ENCODE measurements at places on chromosomes 4 and X.
A peak's percentile ranks its signal among the peaks of the same experiment; 100 is the strongest.

- DNase-seq: no peak
Measured at GRCh38 chr4:41538017-41538733, at the start of gene LIMCH1. Gene LIMCH1, plus strand, starts transcription at chr4:41538157. Its CDS starts 67,839 bp downstream, at chr4:41605996.

- peak; percentile 31 for DNase-seq
Measured at GRCh38 chr4:53461244-53461643, 83.8 kb downstream of the FIP1L1 start.

GRCh38 chr4:54233277-54233696 lies 4.2 kb downstream of the PDGFRA start:
- DNase-seq: peak; percentile 87

GRCh38 chrX:65744965-65745364 lies 77.5 kb downstream of the MSN start:
- DNase-seq: no peak

- DNase-seq: no peak
Measured at GRCh38 chr4:168759321-168759720, 250.7 kb downstream of the CBR4 start.

- no peak for DNase-seq
Measured at GRCh38 chr4:38659346-38659745, 4.7 kb upstream of the KLF3 start.

GRCh38 chrX:24448762-24449250 lies 16.3 kb upstream of the PDK3 start:
- DNase-seq: peak; percentile 65

- DNase-seq: peak; percentile 30
Measured at GRCh38 chr4:72525938-72526337, 43.1 kb downstream of the ADAMTS3 start.

- DNase-seq: peak; percentile 11
Measured at GRCh38 chr4:53365121-53365485, 758 bp downstream of the SCFD2 start.

DNA sequence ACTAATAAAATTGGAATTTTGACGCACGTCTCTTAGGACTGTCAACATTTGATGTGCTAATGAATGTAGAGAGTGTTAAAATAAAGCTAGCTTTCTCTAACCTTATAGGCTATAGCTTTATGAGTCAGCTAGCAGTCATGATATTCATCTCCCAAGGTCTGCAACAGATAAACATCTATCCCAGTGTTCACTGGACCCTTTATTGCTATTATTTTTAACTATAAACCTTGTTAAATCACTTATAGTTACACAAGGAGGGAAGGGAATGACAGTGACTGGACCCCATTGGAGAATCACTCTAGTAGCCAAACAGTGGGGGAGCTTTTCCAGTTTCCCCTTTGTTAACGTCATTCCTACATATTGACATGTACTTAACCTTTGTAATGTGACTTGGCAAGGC lies 67.9 kb upstream of the SHISA3 start:
- DNase-seq: no peak

DNA sequence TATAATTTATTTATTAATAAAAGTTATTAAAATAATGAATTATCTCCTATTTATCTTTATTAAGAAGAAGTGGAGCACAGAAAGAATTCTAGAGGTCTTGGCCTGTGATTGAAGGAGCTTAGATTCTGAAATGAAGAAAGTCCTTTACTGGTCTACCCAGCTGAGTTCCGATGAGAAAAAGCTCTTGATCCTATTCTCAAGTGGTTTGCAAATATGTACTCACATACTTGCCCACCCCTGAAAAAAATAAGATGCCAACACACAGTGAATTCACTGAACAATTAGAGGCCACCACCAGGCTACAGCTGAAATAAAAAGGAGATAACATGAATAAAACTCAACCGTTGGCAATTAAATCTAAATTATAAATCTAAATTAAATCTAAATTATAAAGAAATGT lies 253.4 kb downstream of the MAPK10 start:
- DNase-seq: no peak

DNA sequence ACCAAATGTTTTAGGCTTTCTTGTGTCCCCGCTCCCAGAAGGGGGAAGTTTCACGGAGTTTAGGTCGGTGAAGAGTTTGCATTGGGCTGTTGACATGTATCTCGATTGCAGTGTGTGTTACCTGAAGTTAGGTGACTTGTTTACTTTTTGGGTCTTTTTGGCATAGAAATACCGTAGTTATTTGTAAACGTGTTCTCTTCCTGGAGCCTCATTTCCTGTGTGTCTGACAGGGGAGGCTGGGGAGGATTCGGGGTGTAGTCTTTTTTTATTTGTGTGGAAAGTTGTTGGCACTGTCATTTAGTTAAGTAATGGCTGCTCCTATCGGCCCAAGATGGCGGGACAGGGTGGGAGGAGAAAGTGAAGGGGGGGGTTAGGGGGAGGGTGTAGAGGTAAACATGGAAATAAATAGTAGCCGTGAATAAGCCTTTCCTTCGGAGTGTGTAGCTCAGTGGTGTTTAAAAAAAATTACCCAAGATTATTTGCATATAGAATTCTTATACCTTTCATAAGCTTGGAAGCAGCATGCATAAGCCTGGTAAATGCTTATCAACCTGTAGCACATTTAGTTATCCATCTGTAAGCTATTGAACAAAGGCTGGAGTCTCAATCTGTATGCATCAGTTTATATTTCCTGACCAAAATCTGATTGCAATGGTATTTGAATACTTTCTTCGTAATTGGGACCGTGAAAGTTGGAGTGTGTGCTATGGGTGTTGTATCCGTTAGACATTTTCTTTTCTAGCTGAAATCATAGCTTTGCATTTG lies 1.6 kb downstream of the KDM6A start:
- peak; percentile 23 for DNase-seq

DNA sequence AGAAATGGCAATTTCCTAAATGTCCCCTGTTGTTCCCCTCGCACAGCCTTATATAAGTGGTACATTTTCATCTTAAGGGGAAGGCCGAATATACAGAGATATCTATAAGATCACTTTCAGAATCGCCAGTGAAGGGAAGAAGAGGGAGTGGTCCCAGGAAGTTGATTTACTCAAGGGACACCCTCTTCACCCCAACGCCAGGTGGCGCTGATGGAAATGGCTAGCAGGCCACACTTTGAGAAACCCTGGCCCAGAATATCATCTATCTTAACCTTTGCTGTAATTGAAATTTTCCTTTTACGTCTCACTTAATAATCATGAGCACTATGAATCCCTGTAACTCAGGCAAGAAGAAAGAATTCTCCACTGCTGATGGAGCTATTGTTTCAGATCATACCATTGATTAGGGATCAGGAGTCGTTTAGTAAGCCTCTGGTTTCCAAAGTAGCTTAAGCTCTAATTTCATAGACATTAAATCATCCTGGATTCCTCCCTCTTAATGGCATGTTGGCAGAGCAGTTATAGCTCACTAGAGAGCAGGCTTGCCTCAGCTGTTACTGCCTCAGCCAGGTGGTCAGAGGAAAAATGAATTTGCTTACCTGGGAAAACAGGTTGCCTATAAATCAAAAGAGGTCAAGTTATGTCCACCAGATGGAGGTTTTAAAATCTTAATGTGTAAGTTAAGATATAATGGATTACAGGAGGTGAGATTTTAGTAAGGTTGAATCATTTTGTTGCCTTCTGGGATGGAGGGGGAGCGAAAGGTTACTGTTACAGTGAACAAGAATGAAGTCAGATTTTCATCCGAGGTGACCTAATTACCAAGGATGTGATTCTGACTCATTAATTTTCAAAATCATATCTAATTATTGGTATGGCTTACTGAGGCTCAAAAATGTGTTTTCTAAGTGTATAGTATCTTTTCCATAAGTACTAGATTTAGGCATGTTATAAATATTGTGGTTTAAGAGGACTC lies 941.2 kb upstream of the TENM3 start:
- peak; percentile 27 for DNase-seq

DNA sequence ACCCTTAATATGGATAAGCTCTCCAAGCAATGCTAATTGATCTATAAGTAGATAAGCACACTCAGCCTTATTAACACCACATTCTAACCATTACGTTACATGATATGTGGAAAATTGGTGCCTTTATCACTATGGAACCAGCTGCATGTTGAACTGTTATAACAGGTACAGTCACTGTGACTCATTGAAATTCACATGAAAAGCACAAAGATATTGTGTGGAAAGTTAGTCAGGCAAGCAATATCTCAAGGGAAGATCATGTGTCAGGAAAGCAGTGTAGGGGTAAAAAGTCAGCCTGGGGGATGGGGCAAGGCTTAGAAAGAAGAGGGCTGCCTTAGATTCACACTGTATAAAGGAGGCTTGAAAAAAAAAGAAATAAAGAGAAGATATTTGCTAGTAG lies 313.7 kb upstream of the SMIM31 start:
- no peak for DNase-seq

DNA sequence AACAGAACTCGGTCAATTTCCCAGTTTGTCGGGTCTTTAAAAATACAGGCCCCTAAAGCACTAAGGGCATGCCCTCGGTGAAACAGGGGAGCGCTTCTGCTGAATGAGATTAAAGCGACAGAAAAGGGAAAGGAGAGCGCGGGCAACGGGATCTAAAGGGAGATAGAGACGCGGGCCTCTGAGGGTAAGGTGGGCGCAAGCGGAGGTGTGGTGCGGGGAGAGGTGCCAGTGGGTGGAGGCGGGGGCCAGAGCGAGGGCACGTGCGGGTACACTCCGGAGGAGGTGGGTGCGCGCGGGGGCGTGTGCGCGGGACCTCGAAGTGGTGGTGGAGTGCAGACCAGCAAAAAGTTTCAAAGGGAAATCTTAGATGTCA lies 787 bp upstream of the TET2 start:
- no peak for DNase-seq

GRCh38 chr4:109879081-109879480 lies 31.2 kb downstream of the LRIT3 start:
- no peak for DNase-seq

DNA sequence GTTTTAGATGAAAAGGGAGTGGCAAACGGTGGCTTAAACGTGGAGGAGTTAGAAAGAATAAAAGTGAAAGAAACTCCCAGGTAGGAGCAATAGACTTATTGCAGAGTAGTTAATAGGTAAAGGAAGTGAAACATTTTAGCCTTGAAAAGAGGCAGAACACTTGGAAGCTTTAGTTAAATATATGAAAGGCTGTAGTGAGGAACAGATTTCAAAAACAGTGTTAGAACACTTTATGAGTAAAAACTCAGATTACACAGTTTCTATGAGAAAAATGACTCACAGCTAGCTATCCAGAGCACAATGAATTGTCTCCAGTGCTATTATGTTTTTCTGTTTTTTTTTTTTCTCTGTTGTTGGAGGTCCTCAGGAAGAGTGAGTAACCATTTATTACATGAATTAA lies 45.8 kb downstream of the TACR3 start:
- DNase-seq: no peak

GRCh38 chr4:112296949-112297880 lies at the start of gene ALPK1:
Gene ALPK1, plus strand, starts transcription at chr4:112297369.
- DNase-seq: peak; percentile 84

DNA sequence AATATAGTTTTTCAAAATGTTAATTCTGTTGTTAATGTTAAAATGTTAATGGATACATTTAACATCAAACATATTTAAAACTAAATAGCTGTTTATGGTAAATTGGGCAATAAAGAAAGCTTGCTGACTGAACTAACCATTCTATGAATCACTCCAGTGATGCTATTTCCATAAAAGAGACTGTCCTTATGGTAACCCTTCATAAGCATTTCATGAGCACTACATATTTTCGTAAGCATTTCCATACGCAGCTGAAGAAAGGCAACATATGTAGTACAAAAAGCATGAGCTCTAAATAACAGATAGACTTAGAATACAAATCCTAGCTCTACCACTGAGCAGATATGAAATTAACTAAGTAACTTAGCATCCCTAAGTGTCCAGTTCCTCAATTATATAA lies 188.9 kb downstream of the COL25A1 start:
- peak; percentile 66 for DNase-seq

GRCh38 chrX:82230013-82230412 lies 1028.1 kb downstream of the SH3BGRL start:
- no peak for DNase-seq

DNA sequence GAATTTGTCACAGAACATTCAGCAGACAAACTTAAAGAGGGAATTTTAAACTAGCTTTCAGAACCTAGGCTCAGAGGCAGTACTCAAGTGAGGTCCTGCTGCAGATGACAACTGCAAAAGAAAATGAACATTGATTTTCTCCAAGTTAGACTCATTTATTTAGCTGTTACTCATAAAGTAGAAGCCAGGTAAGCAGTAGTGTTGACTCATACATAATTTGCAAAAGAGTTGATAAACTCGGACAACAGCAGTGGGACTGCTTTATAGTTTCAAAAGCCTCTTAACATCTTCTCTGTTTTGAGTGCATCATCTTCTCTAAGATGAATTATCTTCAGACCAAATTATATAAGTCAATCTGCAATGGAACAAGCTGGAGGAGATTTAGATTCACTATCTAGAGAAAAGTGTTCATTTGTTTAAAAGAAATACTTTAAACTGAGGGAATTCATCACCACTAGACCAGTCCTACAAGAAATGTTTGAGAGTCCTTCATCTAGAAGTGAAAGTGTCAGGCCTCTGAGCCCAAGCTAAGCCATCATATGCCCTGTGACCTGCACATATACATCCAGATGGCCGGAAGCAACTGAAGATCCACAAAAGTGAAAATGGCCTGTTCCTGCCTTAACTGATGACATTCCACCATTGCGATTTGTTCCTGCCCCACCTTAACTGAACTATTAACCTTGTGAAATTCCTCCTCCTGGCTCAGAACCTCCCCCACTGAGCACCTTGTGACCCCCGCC lies 49.5 kb downstream of the COQ2 start:
- DNase-seq: no peak

- no peak for DNase-seq
Measured at GRCh38 chr4:1183985-1184773, 11.8 kb upstream of the SPON2 start.

GRCh38 chr4:181855307-181855706 lies 387.9 kb upstream of the TENM3 start:
- DNase-seq: no peak

GRCh38 chr4:6953751-6954380 lies 44.2 kb downstream of the TBC1D14 start:
- DNase-seq: peak; percentile 81

DNA sequence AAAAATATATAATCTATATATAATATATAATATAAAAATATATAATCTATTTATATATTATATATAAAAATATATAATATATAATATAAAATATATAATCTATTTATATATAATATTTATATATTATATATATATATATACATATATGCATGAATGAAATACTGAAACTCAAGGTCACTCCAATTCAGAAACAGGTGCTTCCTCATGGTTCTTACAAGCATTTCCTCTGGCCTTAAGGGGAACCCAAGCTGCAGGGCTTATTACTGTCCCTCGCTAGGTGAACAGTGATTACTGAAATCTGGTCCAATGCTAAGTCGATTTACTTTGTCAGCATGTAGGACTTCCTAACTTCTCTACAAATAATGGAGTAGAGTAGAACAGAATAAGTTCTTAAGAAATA lies 174.3 kb downstream of the GPM6A start:
- DNase-seq: no peak

DNA sequence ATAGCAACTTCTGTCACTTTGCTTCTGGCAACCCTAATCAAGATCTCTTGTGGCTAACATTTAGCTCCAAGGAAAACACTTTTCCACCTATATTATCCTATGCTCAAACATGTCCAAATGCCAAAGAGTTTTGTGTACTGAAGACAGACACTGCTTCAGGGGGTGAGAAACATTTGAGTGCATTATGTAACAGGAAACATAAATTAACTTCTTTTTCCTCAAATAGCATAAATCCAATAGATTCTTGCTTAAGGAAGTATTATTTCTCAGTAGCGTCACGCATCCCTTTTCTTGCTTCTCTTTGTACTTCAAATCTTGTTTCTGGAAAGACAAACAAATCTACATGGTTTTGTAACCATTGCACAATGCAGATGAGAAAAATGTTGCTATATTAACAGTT lies 839.1 kb downstream of the GLUD2 start:
- DNase-seq: no peak

Measured in fibroblast of skin of back (primary cell).